Caco-2 (cell line): ENCODE measurements at places on chromosomes 5 and 9. TPM values are rescaled to one million over a fixed set of nuclear protein-coding genes. Genes with fewer than 3 reads are reported as not detected.
A peak's percentile ranks its signal among the peaks of the same experiment; 100 is the strongest.

GRCh38 chr9:95067897-95068296, 249.6 kb downstream of the FANCC start:
- DNase-seq, result no peak
- no peak overlapping the region for H3K27ac ChIP-seq
- H3K27me3 ChIP-seq, result no peaks in the 10 kb centered on the region
- H3K36me3 ChIP-seq, result peaks cover 7% of the 10 kb centered on the region
- H3K4me1 ChIP-seq, result peaks cover 26% of the 10 kb centered on the region
- H3K4me3 ChIP-seq, result no peak overlapping the region

GRCh38 chr9:137370865-137371520, 52.0 kb downstream of the EXD3 start:
- peak; percentile 24 for DNase-seq
- no peaks in the 10 kb centered on the region for H3K4me1 ChIP-seq
- no peak overlapping the region for H3K27ac ChIP-seq
- H3K4me3 ChIP-seq, result no peak overlapping the region
- H3K36me3 ChIP-seq, result no peaks in the 10 kb centered on the region

DNA sequence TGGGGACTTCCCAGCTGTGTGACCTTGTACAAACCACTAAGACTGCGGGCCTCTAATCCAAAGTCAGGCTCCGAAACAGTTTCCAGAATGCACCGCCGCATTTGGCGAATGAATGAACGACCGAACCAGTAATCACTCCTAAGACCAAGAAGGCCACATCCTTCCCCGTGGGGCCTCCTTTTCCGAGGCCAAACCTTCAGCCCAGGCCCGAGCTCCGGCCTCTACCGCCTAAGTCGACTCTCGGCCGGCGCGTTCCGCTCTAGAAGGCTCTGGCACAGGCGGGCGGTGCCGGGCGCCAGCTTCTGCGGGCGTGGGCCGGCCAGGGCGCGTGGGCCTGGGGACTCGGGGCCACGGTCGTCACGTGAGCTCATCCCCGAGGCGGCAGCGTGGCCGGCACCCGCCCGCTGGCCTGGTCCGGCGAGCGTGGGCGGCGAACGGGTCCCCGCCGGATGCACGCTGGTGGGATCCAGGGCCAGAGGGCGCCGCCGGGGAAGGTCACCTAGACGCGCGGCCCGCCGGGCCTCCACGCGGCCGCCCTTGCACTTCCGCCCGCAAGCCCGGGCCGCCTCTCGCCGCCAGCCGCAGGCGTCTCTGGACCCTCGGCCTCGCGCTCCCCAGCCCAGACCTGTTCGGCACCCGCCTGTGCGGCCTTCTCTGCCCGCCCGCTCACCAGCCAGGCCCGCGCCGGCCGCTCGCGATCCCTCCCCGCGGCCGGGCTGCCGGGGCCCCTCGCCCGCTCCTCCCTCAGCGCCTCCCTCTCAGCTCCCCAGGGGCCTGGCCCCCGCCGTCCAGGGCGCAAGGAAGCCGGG, 754 bp downstream of the VDAC1 start:
- peaks cover 5% of the 10 kb centered on the region for H3K36me3 ChIP-seq
- no peak for DNase-seq
- peaks cover 36% of the 10 kb centered on the region for H3K4me1 ChIP-seq

GRCh38 chr5:104355350-104355749, 792.8 kb upstream of the NUDT12 start:
- no peaks in the 10 kb centered on the region for H3K27me3 ChIP-seq
- no peak overlapping the region for H3K4me3 ChIP-seq
- H3K27ac ChIP-seq, result no peak overlapping the region
- peak; percentile 29 for DNase-seq

DNA sequence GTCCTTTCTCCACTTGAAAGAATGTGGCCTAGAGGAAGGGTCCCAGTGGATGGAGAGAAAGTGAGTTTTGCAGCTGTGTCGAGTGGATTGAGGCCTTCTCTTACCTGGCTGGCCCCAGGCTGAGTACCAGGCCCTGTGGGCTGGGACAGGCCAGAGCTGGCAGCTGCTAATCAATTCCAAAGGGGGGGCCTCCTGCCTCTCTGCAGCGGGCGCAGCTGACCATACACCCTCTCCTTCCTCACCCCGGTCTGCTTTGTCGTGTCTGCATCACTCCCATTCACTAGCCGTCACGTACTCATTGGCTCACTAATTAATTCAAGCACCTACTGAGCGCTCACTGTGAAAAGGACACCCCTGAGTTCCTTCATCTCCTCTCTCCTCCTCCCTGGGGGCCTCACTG, 58.4 kb upstream of the PITX1 start:
- H3K27me3 ChIP-seq, result no peaks in the 10 kb centered on the region
- H3K4me3 ChIP-seq, result no peak overlapping the region
- no peak overlapping the region for H3K27ac ChIP-seq

- peaks cover 12% of the 10 kb centered on the region for H3K4me1 ChIP-seq
- peak; percentile 11 for DNase-seq
- H3K27me3 ChIP-seq, result no peaks in the 10 kb centered on the region
- no peak overlapping the region for H3K4me3 ChIP-seq
- peak overlapping the region; percentile 19 for H3K27ac ChIP-seq
Observed at GRCh38 chr5:79727451-79728355, 38.1 kb downstream of the CMYA5 start.

GRCh38 chr5:111556501-111556900, 44.2 kb upstream of the STARD4 start:
- no peaks in the 10 kb centered on the region for H3K36me3 ChIP-seq
- H3K27me3 ChIP-seq, result no peaks in the 10 kb centered on the region
- H3K4me3 ChIP-seq, result no peak overlapping the region
- DNase-seq, result no peak
- no peak overlapping the region for H3K27ac ChIP-seq
- no peaks in the 10 kb centered on the region for H3K4me1 ChIP-seq

- H3K4me3 ChIP-seq, result no peak overlapping the region
- H3K27ac ChIP-seq, result no peak overlapping the region
- H3K36me3 ChIP-seq, result no peaks in the 10 kb centered on the region
- no peaks in the 10 kb centered on the region for H3K4me1 ChIP-seq
- H3K27me3 ChIP-seq, result no peaks in the 10 kb centered on the region
Observed at GRCh38 chr9:73030370-73031030, 77.6 kb upstream of the ALDH1A1 start.

- H3K27me3 ChIP-seq, result no peaks in the 10 kb centered on the region
- DNase-seq, result no peak
- H3K4me1 ChIP-seq, result peaks cover 30% of the 10 kb centered on the region
Observed at GRCh38 chr5:157914151-157914788, 55.3 kb upstream of the CLINT1 start.

Gene LCN9
- not detected in 2 replicates for total RNA-seq

GRCh38 chr9:125761676-125762450, 14.7 kb downstream of the PBX3 start:
- DNase-seq, result no peak
- no peak overlapping the region for H3K27ac ChIP-seq
- H3K4me1 ChIP-seq, result peaks cover 9% of the 10 kb centered on the region; the same call in 1 of the 2 replicates
- no peak overlapping the region for H3K4me3 ChIP-seq
- no peaks in the 10 kb centered on the region for H3K27me3 ChIP-seq

Gene SUSD3
- 2.2 and 2.9 TPM in 2 replicates for total RNA-seq

GRCh38 chr9:16640649-16641048, 229.8 kb downstream of the BNC2 start:
- no peaks in the 10 kb centered on the region for H3K36me3 ChIP-seq
- DNase-seq, result peak; percentile 1
- no peaks in the 10 kb centered on the region for H3K27me3 ChIP-seq
- H3K4me1 ChIP-seq, result no peaks in the 10 kb centered on the region

DNA sequence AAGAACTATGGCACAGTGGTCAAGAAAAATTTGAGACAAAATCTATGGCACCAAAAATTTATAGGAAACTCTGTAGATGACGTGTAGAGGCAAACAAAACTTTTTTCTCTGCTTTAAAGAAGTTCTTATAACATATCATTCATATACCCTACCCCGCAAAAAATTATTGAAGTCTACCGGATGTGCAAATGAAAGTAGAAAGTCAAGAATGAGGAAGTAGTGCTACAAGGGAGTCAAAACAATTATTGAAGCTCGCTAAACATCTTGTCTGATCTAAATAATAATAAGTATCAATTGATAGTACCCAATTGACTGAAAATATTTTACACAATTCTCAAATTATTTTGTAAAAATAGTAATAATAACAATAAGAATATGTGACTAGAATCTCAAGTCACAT, 398.5 kb downstream of the TAF11L14 start:
- no peak overlapping the region for H3K27ac ChIP-seq
- no peaks in the 10 kb centered on the region for H3K36me3 ChIP-seq
- no peaks in the 10 kb centered on the region for H3K4me1 ChIP-seq
- DNase-seq, result no peak
- H3K27me3 ChIP-seq, result no peaks in the 10 kb centered on the region
- no peak overlapping the region for H3K4me3 ChIP-seq

DNA sequence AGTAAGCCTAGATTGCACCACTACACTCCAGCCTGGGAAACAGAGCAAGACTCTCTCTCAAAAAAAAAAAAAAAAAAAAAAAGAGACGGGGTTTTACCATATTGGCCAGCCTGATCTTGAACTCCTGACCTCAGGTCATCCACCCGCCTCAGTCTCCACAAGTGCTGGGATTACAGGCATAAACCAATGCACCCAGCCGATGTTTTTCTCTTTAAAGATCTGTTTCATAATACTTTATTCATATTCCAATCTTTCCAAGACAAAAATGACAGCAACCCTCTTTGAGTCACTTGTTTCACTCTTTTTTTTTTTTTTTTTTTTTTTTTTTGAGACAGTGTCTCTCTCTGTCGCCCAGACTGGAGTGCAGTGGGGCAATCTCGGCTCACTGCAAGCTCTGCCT, 13.6 kb upstream of the LMNB1 start:
- peaks cover 14% of the 10 kb centered on the region for H3K4me1 ChIP-seq
- H3K4me3 ChIP-seq, result no peak overlapping the region
- H3K36me3 ChIP-seq, result no peaks in the 10 kb centered on the region

DNA sequence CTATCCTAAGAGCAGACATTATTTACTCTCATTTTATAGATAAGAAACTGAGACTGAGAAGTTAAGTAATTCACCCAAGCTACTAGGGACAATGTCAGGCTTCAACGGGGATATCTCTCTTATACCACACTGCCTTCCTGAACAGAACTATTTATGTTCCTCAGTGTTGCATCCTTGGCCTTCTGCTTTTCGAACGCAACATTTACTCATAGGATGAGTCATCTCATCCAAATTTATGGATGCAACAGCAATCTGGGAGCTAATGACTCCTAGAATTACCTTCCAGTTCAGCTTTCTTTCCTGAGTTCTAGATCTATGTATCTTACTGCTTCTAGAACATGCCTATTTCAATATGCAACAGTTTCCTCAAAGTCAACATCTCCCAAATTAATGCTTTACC, 103.6 kb upstream of the PAM start:
- no peak for DNase-seq
- no peak overlapping the region for H3K4me3 ChIP-seq
- no peaks in the 10 kb centered on the region for H3K4me1 ChIP-seq
- H3K27me3 ChIP-seq, result no peaks in the 10 kb centered on the region

Gene ORM2
- total RNA-seq, result 45.5 and 46.0 TPM in 2 replicates
